ENCODE measurements at places on chromosomes 5 and 9. TPM values are rescaled to one million over a fixed set of nuclear protein-coding genes. Genes with fewer than 3 reads are reported as not detected.

PCDHA13 gene
- 1.1 TPM for total RNA-seq

PCDHB12 gene
- 2.0 TPM for total RNA-seq

- DNase-seq: no peak
Measured at GRCh38 chr5:66807743-66808142, 211.6 kb downstream of the MAST4 start.

DNA sequence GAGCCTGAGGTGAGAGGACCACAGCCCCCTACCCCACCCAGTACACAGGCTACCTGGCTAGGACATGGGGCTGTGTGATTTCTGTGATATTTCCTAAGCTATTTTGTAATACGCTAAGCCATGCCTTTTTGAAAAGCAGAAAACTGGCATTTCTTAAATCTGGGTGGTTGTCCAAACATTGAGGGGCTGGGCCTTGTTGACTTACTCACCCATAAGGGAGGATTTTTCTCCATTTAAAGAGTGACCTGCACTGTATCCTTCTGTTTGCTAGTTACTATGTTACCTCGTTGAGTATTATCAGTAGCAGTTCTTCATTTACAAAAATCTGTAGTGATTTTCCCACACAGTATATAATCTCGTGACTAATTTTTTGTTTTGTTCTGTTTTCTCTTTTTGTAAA lies 117.5 kb upstream of the OTULINL start:
- DNase-seq: no peak

DNA sequence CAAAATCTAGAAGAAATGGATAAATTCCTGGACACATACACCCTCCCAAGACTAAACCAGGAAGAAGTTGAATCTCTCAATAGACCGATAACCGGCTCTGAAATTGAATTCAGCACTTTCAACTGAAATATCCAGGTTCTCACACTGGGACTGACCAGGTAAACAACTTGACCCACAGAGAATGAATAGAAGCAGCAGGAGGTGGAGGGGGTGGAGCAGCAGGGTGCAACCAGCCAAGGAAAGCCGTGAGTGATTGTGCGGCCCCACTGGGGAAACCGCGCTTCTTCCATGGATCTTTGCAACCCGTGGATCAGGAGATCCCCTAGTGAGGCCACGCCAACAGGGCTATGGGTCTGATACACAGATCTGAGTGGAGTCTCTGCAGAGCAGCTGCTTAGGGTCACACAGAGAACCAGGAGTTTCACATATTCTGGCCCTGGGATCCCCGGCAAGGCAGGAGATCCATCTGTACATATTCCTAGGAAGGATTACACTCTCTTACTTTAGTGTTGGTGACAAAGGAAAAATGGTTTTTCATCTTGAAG lies 181.5 kb downstream of the SLCO4C1 start:
- DNase-seq: no peak

DNA sequence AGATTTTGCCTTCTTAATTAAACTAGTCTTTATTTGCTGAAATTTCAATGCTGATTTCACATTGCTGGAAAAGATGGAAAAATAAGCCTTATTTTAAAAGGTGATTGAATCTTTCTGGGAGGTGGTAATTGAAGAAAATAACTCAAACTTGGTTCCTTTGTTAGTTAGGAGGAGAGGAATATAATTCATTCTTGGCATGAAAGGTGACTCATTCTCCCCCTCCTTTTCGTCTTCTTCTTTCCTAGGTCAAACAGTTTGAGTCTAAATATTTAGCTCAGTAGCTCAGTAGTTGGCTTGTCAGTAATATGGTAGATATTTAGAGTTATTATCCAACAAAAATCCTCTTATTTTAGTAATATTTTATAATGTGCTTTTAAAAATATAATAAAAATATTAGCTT lies 353.9 kb upstream of the MEF2C start:
- DNase-seq: no peak

GRCh38 chr9:35510383-35510753 lies 20.5 kb downstream of the RUSC2 start:
- DNase-seq: no peak

C9 gene
- not detected for total RNA-seq

TSSK1B gene
- total RNA-seq: not detected

- DNase-seq: no peak
Measured at GRCh38 chr5:98742396-98743073, 30.9 kb upstream of the RGMB start.

OR5C1 gene
- total RNA-seq: not detected

C9orf72 gene
- 16.2 TPM for total RNA-seq

BSPRY gene
- total RNA-seq: 5.5 TPM

DNA sequence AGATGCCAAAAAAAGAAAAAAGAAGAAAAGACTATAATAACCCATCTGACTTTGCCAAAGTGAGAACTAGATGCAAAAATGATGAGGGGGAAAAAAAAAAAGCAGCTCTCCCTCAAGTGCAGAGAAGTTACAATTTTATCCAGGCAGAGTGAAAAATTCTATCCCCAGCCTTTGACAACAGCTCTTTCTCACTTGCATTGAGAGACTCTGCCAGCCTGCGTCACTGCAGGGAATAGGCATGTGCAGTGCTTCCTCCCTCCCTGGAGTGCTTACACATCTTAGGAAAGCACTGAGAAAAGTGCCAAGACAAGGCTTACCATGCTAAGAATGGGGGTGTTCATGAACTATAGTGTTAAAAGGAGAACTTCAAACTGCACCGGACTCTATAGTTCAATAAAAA lies 418.6 kb upstream of the TYRP1 start:
- no peak for DNase-seq

- DNase-seq: no peak
Measured at GRCh38 chr5:68217047-68217355, 1.4 kb downstream of the PIK3R1 start.

LRRTM2 gene
- total RNA-seq: not detected

DNA sequence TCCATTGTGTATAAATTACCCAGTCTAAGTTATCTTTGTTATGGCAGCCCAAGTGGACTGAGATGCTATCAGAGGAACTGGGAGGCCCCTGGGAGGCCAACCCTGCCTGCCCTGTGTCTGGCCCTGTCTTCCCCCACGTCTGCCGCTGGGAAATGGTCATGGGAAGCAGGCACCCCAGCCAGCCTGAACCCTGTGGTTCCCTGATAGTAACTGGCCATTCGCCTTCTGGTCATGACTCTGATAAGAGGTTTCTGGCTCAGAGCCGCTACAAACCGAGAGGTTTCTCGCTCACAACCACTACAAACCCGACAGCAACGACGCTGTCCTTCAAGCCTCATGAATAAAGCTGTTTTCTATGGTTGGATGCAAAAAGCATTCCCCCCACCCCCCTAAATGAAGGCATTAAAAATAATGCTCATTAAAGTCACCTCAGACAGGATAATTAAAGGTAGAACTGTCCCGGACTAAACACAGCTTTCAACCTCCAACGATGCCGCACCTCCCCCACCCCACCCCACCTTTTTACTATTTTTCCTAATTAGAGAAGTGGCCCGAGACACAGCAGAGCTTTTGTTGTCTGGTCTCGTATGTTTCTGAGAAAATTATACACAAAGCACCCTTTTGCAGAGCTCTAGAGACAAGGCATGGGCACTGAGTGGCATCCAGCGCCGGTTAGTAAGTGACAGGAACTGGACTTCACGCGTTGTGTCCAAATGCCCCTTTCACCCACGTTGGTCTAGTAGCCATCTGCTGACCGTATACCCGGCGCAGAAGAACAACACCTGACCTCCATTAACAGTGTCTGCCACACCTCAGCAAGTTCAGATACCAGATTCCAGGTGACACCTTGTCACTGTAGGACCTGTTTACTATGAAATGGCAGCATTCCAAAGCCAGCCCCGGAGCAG lies 140.8 kb downstream of the COL23A1 start:
- DNase-seq: no peak

IL4 gene
- total RNA-seq: not detected

DNA sequence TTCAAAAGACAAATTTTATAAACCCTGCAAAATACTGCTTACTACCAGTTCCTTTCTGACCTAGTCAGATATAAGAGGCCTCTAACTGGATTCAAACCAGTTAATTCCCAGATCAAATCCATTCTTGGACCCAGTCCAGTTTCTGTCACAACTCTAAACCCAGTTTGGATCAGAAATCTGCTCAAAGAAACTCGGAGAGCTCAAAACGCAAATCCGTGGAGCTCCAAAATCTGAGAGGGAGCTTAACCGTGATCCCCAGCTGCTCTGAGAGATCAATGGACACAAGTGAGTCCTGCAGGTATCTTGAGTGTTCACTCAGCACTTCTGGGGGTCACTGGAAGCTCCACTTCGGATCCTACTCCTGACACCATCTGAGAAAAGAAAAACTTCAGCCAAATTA lies 348.1 kb upstream of the PTGER4 start:
- DNase-seq: no peak

DNA sequence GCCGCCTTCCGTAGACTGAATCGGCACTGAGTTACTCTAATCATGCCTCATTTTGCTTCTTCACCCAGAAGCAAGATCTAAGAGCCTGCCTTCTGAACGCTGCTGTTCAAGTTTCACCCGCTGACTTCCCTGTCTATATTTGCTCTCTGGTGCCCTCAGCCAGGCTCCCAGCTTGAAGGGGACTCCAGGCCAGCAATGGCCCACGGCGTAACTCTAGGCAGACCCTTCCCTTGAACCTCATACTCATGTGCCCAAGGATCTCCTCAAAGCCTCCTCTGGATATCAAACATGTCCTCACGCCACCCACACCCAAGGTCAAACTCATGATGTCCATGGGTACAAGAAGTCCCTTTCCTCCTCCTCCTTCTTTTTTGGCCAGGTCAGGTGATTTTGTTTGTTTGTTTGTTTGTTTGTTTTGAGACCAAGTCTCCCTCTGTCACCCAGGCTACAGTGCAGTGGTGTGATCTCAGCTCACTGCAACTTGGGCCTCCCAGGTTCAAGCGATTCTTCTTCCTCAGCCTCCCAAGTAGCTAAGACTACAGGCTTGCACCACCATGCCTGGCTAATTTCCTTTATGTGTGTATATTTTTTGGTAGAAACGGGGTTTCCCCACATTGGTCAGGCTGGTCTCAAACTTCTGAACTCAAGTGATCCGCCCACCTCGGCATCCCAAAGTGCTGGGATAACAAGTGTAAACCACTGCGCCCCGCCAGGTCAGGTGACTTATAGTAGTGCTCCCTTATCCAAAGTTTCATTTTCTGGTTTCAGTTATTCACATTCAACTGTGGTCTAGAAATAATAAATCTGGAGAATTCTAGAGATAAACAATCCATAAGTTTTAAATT lies 239.0 kb downstream of the SYK start:
- DNase-seq: no peak

AFAP1L1 gene
- 4.7 TPM for total RNA-seq

- no peak for DNase-seq
Measured at GRCh38 chr5:22892441-22892840, 39.3 kb upstream of the CDH12 start.

ABO gene
- total RNA-seq: not detected

- DNase-seq: no peak
Measured at GRCh38 chr5:55816342-55816741, 34.8 kb upstream of the IL31RA start.

- no peak for DNase-seq
Measured at GRCh38 chr5:105573575-105573974, 2011.0 kb upstream of the NUDT12 start.

GRCh38 chr9:109114670-109115069 lies 5.1 kb downstream of the TMEM245 start:
- DNase-seq: no peak

DNA sequence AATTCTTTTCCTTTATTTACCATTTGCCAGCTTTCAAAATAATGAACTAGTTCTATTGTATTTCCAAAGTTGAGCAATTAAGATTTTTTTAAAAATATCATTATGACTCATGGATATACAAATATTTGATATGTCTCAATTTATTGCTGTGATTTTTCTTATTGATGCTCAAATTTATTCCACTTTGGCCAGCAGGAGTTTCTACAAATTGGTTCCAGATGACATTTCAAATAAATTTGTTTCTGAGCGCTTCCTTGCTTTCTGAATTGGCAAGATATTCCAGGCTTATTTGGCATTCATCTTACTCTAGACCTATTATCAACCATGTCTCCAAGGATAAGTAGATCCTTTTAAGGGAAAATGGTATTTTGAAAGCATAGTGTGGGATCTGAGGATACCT lies 58.5 kb upstream of the TJP2 start:
- DNase-seq: no peak

DNA sequence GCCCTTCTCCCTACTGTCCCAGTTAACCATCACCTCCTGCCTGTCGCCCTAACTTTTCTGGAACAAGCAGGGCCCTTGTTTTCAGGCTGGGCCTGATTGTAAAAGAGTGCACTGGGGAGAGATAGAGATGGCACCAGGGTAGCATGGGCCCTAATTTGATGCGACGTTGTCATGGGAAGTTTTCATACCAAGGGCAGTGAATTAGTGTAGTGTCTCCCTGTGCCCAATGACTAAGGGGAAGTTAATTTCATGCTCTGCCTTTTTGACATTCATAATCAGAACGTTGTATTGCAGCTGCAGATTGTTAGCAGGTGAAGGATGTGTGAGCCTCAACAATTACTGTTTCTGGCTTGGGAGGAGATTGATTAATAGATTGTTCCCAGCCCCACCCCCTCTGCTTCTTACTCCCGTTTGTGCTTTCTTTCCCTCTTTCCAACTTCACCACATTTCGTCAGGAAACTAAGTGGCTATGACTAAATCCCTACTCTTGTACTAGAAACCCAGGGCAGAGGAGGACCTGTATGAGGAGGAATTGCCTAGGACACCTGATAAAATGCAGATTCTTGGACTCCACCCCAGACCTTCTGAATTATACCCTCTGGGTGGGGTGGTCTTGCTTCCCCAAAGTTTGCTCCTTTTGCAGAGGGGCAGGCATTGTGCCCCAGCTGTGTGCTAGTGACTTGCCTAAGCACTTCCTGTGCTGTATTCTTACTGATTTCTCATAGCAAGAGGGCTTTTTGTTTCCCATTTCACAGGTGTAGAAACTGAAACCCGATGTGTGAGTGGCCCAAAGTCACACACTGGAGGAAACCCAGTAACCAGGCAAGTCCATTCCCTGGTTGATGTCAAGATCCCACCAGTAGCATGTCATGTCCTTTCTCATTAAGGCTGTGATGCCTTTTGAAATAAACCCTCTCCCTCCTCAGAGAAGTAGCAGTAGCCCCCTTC lies 56.3 kb downstream of the DAB2IP start:
- DNase-seq: no peak

DNA sequence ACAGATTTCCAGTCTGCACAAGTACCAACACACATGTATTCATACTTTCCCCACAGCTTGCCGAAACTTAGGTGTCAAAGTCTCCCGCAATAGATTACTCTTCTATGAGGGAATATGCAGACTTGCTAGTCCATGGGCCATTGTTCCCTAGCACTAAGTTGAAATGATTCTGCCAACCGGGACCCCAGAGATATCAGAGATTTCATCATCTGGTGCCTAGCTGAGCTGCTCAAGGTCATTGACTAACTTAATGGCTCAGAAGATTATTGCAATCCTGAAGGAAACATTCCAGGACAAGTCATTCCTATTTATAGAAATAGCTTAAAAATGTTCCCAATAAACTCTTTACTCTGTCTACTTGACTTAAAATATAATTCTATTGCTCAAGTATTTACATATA lies 202.6 kb downstream of the PIK3R1 start:
- no peak for DNase-seq

- DNase-seq: no peak
Measured at GRCh38 chr9:87512311-87512710, 14.6 kb downstream of the DAPK1 start.

Measured in H1 (cell line).